ENCODE measurements at places on chromosomes 5 and 9. TPM values are rescaled to one million over a fixed set of nuclear protein-coding genes. Genes with fewer than 3 reads are reported as not detected.

The ADAMTSL2 gene
- 1.3 TPM for total RNA-seq

GRCh38 chr5:111425205-111425604 is 87.1 kb downstream of the STARD4 start:
- peaks cover 5% of the 10 kb centered on the region for H3K36me3 ChIP-seq
- no peak overlapping the region for H3K27ac ChIP-seq
- peaks cover 2% of the 10 kb centered on the region for H3K27me3 ChIP-seq
- H3K4me3 ChIP-seq, result no peak overlapping the region
- DNase-seq, result no peak
- H3K4me1 ChIP-seq, result peaks cover 4% of the 10 kb centered on the region

- H3K4me3 ChIP-seq, result no peak overlapping the region
- no peaks in the 10 kb centered on the region for H3K36me3 ChIP-seq
- DNase-seq, result no peak
- no peaks in the 10 kb centered on the region for H3K27me3 ChIP-seq
- no peaks in the 10 kb centered on the region for H3K4me1 ChIP-seq
Observed at GRCh38 chr9:117886616-117887015, 182.4 kb downstream of the TLR4 start.

GRCh38 chr9:122053567-122054350 is 39.3 kb downstream of the TTLL11 start:
- H3K27me3 ChIP-seq, result peaks cover 2% of the 10 kb centered on the region
- no peak for DNase-seq
- H3K4me1 ChIP-seq, result peaks cover 32% of the 10 kb centered on the region
- H3K36me3 ChIP-seq, result no peaks in the 10 kb centered on the region

DNA sequence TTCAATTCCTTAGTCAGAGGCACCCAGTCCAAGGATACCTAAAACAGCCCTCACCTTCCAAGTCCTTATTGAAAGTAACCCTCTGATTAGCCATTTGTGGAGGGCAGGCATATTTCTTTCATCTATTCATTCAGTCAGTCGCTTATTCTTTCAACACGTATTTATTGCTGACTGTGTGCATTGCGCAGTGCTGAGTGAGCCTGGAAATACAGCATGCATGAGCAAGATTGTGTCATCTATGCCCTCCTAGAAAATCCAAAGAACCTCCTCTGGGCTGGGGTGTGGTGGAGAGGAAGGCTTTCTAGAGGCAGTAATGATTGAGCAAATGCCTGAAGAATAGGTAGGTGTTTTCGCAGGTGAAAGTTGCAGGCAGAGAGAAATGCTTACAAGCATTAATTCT is 8.5 kb upstream of the FEM1C start:
- H3K27me3 ChIP-seq, result peaks cover 5% of the 10 kb centered on the region
- DNase-seq, result no peak
- H3K4me3 ChIP-seq, result no peak overlapping the region
- H3K4me1 ChIP-seq, result no peaks in the 10 kb centered on the region
- no peaks in the 10 kb centered on the region for H3K36me3 ChIP-seq

The DAB2 gene
- total RNA-seq, result 1.4 TPM

- no peak for DNase-seq
- H3K27me3 ChIP-seq, result no peaks in the 10 kb centered on the region
- no peak overlapping the region for H3K4me3 ChIP-seq
- H3K27ac ChIP-seq, result peak overlapping the region; percentile 49
- peaks cover 2% of the 10 kb centered on the region for H3K4me1 ChIP-seq
Observed at GRCh38 chr5:97888439-97888838, 705.4 kb upstream of the RIOK2 start.

The GABBR2 gene
- total RNA-seq, result 116 TPM

All from glutamatergic neuron (in vitro differentiated cells).